DMS53 (cell line): ENCODE measurements at places on chromosomes 4 and X.

- peak; percentile 2 for DNase-seq
Measured at GRCh38 chr4:144355811-144356757, 215.6 kb upstream of the GYPA start.

DNA sequence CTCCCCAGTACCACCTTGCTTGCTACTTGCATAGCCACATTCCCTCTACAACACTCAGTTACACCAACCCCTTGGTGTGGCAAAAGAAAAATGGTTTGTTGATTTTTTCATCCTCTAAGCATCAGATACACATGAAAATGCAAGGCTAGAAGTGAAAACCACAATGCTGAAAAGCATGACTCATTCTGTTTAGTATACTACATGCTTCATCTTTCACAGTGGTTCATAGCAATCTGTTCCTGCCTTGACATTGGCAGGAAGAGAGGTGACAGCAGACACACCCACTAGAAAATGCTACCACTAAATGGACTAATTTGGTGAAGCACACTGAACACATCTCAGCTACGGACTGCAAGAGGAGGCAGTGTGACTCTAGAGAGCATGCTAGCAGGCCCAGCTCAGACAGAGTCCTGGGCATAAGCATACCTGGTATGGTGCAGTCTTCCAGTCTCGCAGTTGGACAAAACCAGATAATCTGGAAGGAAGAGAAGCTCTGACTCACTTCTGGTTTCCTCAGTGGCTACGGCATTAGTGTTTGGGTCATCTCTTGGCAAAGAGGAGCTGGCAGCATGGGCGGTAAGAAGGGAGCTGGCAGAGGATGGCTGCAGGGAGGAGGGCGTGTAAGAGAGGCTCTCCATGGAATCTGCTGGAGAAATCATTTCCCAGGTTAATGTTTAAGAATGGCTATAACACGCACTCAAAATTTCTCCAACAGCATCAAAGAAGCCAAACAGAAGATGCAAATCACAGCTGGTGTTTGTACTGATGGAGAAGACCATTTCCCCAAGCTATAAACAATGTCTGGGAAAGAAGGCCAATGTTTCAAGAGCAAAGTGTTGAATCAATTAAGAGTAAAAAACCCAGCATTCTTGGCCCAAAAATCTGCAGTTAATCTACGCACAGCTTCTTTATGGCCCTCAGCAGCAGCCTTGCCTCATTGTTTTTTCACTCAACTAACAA, 37.8 kb downstream of the GAB3 start:
- no peak for DNase-seq

GRCh38 chr4:121007660-121008059, 64.7 kb downstream of the NDNF start:
- no peak for DNase-seq

DNA sequence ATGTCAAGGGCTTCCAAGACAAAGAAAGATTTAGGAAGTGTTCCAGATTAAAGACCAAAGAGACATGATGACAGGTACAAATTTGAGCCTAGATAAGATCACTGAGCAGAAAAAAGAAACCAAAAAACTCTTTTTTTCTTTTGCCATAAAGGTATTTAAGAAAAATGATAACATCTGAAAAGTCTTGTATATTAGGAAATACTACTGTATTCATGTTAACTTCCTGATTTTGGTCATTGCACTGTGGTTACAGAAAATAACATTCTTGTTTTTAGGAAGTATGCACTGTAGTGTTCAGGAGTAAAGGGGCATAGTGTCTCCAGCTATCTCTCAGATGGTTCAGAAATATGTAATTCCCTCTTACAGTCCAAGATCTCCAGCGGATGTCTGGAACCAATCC, 37.1 kb downstream of the RWDD4 start:
- DNase-seq = no peak

- DNase-seq = no peak
Measured at GRCh38 chr4:165293927-165294649, 33.4 kb upstream of the MSMO1 start.

- no peak for DNase-seq
Measured at GRCh38 chr4:177855507-177856197, 413.4 kb upstream of the AGA start.

- peak; percentile 20 for DNase-seq
Measured at GRCh38 chr4:137558951-137559350, 26.7 kb upstream of the PCDH18 start.

DNA sequence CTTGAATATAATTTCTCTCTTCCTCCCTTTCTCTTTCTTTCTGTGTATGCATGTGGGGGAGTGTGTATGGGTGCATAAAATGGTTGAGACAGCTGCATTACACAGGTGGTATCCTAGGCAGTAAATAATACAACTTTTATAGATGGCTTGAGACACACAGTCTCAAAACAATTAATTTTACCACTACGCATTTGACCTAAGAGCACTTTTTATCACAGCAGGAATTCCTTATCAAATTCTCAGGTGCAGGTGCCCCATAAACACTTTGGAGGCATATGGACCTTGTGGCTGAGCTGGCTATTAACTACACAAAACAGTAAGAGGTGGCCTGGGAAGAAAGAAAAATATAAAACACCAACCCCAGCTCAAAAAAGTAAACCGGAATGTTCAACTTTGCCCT, 91.3 kb downstream of the RASGEF1B start:
- DNase-seq = no peak

- DNase-seq = no peak
Measured at GRCh38 chr4:153061971-153062370, 125.8 kb downstream of the FHDC1 start.

DNA sequence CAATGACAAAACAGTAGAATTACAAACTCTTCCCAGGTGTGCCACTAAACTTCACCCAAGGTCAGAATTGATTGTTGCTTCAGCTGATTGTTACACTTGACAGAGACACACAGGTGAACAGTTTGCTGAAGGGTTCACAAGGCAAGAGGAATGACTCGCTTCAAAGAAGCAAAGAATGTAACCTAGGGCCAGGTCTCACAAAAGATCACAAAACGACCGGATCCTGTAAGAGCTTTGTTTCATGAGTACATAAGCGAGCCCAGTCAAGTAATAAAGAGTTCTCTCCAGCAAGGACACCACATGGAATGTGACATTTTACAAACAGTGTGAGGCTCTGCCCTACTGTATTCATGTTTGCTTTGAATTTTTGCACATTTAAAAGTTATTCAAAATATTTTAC, 9.1 kb downstream of the LNX1 start:
- no peak for DNase-seq

GRCh38 chrX:74372272-74372671, 49.0 kb upstream of the SLC16A2 start:
- peak; percentile 5 for DNase-seq

GRCh38 chr4:156173937-156174336, 220.3 kb upstream of the CTSO start:
- no peak for DNase-seq

- no peak for DNase-seq
Measured at GRCh38 chrX:10415306-10416001, 204.9 kb downstream of the MID1 start.

- peak; percentile 66 for DNase-seq
Measured at GRCh38 chr4:35934320-35934981, 309.9 kb downstream of the ARAP2 start.

GRCh38 chrX:12984603-12985319, 9.9 kb downstream of the TMSB4X start:
- DNase-seq = peak; percentile 9

DNA sequence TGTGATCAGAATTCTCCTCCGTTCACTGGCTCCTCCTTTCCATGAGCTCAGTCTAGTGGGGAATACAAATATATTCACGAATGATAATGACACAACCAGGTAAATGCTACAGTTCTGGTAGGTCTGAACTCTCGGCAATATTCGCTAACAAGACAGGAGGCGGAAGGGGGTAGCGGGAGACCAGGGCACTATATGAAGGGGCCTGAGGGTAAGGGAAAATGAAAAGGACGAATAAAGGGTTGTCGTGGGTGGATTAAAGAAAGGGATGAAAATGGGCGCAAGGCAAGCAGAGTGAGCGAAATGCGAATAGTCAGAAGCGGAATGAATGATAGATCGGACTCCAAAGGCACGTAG, 743 bp downstream of the NKAP start:
- peak; percentile 39 for DNase-seq

DNA sequence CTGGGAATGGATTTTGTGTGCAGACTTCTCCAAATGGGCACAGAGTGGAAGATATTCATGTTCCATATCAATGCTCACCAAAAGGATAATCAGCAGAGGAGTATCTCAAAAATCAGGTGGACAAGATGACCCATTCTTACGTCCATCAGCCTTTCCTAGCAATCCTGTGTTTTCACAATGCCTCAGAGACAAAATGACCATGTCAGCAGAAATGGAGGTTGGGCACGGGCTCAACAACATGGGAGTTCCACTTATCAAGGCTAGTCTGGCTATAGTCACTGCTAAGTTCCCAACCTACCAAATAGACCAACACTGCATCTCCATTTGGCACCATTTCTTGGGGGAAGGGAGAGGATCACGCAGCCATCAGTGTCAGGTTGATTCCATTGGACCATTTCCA, 179.0 kb downstream of the COX7B2 start:
- no peak for DNase-seq
